ENCODE measurements at places on chromosomes 12 and 14. TPM values are rescaled to one million over a fixed set of nuclear protein-coding genes. Genes with fewer than 3 reads are reported as not detected.
A peak's percentile ranks its signal among the peaks of the same experiment; 100 is the strongest.

DNA sequence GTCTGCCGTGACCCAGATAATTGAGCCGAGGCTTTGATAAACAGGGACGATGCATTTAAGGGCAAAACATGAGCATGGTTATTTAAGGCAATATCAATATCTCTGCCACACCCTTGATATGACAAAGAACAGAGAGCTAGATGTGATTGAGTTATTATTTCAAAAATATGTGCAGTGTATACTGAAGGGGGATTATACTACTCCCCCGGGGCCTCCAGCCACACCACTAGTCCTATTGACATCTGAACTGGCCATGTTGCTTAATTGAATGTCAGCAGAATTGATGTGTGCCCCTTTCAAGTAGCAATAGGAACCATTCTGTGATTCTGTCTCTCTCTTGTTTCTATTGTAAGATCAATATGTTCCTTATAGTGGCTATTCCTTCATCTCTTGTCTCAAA, 794.8 kb upstream of the SEL1L start:
- DNase-seq: no peak

GRCh38 chr14:20690848-20691640, 2.5 kb downstream of the ANG start:
- DNase-seq: peak; percentile 42

DNA sequence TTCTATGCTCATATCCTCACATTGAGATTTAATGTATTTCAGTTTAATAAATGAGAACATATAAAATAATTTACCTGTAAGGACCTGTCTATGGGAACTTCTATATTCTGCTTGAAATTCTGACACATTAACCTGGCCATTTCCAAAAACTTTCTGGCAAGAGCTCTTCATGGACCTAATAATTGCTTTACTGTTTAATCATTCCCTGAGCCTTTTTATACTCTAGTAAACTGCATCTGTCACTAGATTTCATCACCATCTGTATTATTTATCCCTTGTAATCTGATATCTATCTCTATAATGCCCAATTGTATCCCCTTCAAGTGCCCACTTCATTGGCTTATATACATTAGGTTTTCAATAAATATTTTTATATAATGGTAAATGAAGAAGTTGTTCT, 327.7 kb downstream of the RAD51B start:
- DNase-seq: no peak

DNA sequence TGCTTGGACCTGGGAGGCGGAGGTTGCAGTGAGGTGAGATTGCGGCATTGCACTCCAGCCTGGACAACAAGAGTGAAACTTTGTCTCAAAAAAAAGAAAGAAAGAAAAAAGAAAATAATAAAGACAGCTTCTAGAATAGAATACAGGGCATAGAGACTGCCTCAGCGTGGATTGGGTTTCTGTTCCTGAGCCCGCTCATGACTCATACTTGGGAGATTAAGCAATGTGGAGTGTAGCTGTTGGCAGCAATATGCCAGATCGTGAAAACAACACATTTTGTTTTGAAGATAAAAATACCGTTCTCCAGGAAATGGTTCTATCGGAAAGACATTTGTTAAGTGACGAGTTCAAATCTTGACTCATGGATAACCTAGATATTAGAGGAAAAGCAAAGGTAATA, 67.2 kb downstream of the GLT1D1 start:
- no peak for DNase-seq

- no peak for DNase-seq
Measured at GRCh38 chr12:89080793-89081465, 271.4 kb downstream of the DUSP6 start.

DNA sequence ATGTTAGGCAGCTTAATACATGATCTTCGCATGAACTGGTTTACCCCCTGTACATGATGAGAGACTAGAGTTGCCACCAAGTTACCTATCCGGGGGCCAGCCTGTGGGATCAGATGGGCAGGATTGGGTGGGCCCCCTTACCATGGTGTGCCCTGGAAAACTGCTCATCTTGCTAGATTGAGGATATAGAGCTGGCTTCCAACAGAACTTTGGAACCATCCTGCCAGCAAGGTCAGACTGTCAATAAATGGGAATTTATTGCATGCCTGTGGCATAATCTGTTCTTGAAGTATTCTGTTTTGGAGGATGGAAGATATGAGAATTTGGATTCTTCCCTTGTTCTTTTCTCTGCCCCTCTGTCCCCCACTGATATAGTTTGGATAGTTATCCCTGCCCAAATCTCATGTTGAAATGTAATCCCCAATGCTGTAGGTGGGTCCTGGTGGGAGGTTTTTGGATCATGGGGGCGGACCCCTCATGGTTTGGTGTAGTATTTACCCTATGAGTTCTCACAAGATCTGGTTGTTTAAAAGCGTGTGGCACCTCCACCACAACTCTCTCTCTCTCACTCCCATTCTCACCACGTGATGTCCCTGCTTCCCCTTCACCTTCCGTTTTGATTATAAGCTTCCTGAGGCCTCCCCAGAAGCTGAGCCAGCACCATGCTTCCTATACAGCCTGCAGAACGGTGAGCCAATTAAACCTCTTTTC, 3.7 kb upstream of the TM9SF1 start:
- DNase-seq: no peak

DNA sequence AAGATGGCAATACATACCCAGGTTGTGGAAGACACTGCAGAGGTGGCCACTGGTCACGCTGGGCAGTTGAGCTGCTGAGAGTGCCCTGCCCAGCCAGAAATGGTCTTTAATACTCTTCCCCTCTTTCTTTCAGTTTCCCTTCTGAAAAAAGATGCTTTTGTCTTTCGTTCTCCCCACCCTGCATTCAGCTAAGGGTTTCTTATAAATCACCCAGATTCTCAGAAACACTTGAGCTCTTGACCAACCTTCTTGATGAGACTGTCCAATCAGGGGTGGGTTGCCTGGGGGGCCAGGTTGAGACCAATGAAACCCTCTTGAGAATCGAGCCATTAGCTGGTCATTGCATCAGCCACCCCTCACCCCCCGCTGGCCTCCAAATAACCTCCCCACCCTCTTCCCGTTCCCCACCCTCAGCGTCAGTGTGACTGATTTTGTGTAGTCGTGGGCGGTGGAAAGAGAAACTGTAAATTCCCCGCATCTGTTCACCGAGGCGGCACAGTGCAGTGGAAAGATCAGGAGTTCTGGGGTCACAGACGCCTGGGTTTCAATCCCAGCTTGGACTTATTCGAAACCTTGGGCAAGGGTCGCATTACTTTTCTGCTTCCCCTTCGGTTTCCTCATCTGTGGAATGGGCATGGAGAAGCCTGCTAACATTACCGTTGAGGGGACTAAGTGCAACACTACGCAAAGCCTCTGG, 52.3 kb downstream of the SLC25A47 start:
- peak; percentile 87 for DNase-seq

DNA sequence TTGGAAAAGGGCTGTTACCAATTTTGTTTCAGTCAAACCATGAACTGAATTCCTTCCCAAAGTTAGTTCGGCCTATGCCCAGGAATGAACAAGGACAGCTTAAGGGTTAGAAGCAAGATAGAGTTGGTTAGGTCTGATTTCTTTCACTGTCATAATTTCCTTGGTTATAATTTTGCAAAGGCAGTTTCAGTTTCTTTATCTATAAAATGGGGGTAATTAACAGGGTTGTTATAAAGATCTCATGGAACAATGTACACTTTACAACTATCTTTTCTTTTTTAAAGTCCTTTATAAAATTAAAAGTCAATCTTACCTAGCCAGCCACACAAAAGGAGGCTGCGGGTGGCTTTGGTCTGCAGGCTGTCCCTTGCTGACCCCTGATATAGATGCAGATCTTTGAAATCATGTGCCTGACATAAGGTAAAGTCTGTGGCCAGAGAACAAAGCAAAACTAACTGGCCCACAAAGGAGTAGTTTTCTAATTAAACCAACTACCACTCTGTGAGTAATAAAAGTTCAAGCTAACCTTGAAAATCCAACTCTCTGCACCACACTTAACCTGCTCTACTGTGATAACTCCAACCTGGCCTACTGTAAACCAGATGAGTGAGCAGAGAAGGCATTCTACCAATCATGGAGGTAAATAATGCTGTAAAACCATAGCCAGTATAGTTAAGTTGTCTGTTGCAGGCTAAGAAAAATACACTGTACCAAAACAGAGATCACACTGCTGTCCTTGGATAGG, 49.5 kb downstream of the SLC38A1 start:
- DNase-seq: no peak

DNA sequence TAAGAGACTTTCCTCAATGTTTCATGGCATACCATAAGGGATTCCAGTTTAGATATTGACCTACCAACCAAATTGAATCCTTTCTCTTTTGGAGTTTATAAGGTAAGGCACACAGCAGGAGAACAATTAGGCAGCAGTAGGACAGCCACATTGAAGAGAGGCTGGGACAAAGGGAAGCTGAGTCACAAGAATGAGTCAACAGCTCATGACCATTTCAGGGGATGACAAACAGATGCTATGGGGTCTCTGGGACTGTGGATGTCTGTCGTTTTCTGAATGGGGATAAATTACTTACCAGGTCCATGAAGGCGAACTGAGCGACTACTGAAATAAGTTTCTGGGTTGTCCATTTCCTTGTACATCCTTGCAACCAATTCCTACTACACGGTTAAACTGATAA, 48.6 kb upstream of the E2F7 start:
- no peak for DNase-seq

- DNase-seq: peak; percentile 5
Measured at GRCh38 chr14:72612041-72612440, 281.9 kb downstream of the DPF3 start.

DNA sequence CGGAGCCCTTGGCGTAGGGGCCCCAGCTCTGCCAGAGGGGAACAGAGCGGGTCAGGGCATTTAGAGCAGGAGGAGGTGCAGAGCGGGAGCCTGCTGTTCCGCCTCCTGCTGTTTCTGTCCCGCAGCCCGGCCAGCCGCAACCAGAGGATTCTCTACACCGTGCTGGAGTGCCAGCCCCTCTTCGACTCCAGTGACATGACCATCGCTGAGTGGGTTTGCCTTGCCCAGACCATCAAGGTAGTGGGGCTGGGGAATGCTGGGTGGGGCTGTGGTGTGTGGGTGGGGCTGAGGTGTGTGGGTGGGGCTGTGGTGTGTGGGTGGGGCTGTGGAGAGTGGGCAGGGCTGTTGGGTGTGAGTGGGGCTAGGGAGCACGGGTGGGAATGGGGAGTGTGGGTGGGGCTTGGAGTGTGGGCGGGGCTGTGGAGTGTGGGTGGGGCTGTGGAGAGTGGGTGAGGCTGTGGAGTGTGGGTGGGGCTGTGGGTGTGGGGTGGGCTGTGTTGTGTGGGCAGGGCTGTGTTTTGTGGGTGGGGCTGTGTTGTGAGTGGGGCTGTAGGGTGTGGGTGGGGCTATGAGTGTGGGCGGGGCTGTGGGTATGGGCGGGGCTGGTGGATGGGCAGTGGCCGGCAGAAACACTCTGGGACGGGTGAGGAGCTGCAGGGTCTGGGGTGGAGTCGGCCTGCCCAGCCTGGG, 8.0 kb downstream of the ASPG start:
- no peak for DNase-seq

- DNase-seq: no peak
Measured at GRCh38 chr14:54219261-54220070, 177.3 kb upstream of the CDKN3 start.

DNA sequence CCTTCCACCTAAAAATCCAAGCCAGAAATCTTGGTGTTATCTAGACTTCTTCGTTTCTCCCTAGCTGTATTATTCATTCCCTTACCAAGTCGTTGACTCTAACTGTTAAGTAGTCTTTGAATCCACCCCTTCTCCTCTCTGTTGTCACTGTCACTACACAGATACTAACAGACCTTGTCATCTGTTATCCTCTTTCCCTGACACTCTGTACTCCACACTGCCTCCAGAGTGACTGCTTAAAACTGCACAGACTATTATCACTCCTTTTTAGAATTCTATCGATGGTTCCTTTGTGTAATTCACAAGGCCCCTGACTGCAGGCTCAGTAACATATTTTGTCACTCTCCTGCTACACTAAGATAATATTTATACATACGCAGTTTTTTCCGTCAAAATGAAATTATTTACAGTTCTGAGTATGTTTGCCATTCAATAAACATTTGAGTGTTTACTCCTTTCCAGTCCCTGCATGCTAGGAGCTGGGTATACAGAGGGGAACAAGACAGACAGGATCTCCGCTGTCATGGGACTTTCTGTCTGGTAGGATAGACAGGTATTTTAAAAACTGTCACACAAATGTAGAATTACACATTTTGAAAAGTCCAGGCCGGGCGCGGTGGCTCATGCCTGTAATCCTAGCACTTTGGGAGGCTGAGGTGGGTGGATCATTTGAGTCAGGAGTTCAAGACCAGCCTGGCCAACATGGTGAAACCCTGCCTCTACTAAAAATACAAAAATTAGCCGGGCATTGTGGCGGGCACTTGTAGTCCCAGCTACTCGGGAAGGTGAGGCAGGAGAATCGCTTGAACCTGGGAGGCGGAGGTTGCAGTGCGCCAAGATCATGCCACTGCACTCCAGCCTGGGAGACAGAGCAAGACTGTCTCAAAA, 3.8 kb downstream of the MARS1 start:
- DNase-seq: no peak

GRCh38 chr14:101116486-101117130, 213.1 kb upstream of the RTL1 start:
- peak; percentile 9 for DNase-seq

DNA sequence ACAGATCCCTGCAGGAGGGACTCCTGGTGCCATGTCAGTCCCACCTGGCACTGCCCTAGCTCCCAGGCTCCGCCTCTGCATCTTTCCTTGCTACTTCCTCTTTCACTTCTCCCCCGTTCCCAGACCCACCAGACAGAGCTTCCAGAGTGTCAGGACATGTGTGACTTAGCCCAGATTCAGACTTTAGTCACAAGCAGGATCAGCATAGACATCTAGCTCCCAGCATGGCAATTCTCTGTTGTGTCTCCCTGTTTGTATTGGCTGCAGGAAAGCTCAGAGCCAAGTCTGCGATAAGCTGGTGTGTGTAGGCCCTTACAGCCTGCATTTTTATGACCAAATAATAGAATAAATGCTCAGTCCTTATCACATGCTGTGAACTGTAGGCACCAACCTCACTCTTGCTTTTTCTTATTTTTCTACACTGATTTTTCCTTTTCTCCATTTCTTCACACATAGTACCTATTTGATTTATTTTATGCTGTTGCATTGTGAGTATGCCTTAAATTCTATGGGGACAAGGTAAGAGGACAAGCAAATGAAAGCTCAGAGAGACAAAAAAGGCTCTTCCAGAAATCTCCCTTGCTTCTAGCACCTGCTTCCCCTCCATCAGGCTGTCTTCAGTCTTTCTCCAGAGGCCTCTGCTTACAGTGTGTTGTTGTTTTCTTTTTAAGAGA, 5.9 kb downstream of the DHRS2 start:
- DNase-seq: no peak

Gene IRAK4
- 44.3 TPM for total RNA-seq

Gene PTPRO
- total RNA-seq: 1.5 TPM

Gene KLRC2
- total RNA-seq: not detected

Gene MORN3
- 3.6 TPM for total RNA-seq

Gene LRRC10
- total RNA-seq: not detected

Gene DPPA3
- not detected for total RNA-seq

Gene LALBA
- total RNA-seq: not detected

Gene DLK1
- total RNA-seq: not detected

Gene VWF
- total RNA-seq: not detected

Gene OTUB2
- 7.3 TPM for total RNA-seq
